CD4-positive, alpha-beta T cell treated with Interleukin-4 for 4 hours (primary cell): ENCODE measurements at places on chromosomes 11 and 22.

GRCh38 chr11:130003717-130004001, 1.0 kb upstream of the PRDM10 start:
- DNase-seq: no peak

GRCh38 chr11:114148013-114148382, 88.5 kb downstream of the ZBTB16 start:
- no peak for DNase-seq

DNA sequence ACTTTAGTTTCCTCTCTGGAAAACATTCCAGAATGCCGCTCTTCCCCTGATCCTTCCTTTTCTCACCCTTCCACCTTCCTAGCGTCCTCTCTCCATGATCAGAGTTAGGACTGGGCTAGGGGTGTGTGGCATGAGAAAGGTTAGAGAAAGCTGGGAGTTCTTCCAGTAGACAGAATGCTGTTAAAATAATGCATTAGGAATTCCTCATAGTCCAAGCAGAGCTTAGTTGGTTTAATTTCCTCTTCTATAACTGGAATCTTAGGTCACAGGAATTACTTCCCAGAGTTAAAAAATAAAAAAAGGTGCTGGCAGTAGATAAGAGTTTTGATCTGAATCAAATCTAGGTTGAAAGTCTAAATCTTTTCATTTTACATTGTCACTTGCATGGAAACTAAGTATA, 37.2 kb upstream of the ADORA2A start:
- no peak for DNase-seq

- no peak for DNase-seq
These were observed 39.2 kb upstream of the ARHGAP42 start for GRCh38 chr11:100647861-100648260.

DNA sequence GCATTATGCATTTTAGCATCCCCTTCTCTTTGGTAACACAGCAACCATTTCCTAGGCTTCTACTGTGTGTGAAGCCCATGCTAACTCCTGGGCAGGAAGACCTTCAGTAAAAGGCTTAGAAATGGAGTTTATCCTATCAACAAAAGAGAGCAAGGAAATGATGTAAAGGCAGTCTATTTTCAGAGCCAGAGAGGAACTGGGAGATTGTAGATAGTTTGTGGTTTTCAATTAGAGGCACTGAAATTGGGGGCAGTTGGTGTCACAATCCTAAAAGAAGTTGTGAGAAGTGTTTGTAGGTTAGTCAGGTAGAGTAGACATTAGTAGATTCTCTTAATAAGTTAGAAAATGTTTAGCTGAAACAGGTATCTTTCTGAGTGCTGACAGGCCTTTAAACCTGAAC, 7.1 kb downstream of the ACAD8 start:
- DNase-seq: no peak

- no peak for DNase-seq
These were observed 46.0 kb downstream of the MCM5 start for GRCh38 chr22:35445933-35446332.

- DNase-seq: no peak
These were observed 15.8 kb downstream of the P2RY2 start for GRCh38 chr11:73233692-73234470.

DNA sequence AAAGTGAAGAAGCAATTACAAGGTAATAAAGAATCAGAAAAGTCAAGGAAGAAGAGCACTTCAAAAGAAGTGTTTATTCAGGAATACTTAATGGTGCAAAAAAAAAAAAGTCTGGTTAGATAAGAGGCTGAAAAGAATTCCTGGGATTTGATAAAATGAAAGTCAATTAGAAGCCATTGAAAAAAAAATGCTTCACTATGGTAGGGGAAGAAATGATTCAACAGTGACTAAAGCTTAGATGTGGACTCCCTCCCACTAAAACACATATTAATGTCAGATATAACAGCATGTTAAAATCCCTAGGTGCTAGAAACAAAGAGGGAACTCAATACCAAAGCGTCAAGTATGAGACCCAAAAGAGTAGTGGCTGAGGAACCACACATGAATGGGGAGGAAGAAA, 335.3 kb upstream of the PITPNB start:
- no peak for DNase-seq

DNA sequence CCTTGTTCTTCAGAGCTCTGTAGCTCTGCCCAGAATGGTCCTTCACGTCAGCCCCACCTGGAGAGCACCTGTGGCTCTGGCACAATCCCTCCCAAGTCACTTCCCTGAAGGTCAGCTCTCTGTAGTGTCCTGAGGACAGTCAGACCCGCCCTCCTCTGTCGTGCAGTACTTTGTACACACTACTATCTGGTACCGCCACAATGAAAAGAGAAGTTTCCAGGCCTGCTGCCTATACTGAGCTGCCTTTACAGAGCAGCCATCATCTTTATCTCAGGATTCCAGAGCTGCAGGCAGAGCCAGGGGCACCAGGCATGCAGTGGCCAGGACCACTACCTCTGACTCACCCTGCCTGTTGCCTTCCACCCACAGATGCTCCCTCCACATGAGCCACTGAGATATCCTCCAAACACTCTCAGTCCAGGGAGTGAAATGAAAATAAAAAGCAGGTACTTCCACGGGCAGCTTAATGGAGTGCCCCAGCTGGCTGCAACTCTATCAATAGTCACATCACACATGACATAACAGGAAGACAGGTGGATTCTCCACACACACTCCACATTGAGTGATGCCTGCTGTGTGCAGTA, 7.3 kb downstream of the PACSIN2 start:
- no peak for DNase-seq

GRCh38 chr11:23480736-23481135, 620.5 kb upstream of the CCDC179 start:
- DNase-seq: no peak

- DNase-seq: no peak
These were observed 35.0 kb downstream of the NAV2 start for GRCh38 chr11:19747634-19748033.

DNA sequence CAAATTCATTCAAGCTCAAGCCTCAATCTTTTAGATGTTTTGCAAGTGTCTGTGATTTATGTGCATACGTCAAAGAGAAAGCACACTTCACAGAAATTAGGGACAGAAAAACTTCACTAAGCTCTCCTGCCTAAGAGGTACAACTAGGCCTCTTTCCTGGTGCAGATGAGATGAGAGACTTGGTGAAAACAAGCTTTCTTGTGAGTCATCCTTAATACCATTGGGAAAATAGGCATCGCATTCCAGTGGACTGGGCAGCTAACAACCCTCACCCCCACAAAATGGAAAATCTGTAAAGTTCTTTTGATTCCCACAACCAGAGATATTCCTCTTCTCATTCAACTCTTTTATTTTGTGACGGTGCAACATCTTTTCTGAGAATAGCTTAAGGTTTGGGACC, 1110.4 kb upstream of the CCDC90B start:
- DNase-seq: no peak

DNA sequence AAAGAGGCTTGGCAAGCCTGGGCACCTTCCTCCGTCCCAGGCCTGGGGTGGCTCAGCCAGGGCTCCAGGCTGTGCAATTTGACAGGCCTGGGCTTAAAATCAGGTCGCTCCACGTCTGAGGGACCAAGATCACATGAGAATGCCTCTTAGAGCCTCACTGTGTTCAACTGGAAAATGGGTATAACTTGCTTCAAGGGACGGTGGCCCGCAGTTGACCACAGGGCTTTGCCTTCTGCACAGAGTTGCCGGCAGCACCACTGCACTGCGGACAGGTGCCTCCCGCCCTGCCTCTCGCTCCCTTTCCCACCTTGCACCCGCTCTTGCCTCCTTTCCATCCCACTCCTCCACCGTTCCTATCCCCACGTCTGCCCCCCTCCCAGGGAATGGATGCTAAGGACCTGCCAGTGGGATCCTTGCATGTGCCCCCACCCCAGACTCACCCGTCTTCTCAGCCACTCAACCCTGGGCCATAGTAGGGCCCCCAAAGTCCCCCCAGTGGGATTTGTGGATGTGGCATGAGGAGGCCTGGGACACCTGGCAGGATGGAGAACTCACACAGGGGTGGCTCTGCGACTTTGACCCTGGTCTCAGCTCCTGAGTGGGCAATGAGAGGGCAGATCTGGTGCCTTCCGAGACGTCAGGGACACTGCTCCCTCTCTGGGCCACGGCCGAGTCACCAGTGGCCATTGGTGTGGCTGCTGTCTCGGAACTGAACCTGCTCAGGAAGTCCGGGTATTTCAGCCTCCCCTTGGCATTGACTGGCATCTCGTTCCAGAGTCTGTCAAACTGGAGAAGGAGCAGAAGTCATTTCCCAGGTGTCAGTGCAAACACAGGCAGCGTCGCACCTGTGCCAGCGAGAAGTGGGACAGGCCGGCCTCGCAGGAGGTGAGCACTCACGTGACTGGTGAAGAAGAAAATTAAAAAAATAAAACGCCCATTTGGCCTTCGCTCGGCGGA, 128.0 kb downstream of the MPPED1 start:
- no peak for DNase-seq

DNA sequence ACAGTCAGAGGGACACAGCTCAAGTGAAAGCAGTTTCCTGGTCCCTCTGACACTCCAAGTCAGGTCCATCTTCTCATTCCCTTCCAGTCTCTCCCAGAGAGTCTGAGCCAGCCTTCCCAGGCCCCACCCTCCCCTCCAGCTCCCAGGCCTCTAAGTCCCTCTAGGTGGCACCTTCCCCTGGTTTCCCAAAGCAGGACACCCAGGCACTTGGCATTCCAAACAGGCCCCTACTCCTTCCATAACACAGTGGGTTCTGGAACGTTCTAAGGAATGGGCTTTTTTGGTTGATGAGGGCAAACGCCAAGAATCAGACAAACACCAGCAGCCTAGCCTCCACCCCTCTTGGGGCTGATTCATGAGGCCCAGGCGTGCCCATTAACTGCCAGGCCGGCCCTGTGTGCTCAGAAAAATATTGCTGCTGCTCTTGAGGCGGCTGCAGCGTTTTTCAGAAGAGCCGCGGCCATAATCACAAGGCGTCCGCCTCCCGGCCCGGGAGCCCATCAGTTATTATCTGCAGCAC, 418.7 kb downstream of the SOX6 start:
- DNase-seq: no peak

DNA sequence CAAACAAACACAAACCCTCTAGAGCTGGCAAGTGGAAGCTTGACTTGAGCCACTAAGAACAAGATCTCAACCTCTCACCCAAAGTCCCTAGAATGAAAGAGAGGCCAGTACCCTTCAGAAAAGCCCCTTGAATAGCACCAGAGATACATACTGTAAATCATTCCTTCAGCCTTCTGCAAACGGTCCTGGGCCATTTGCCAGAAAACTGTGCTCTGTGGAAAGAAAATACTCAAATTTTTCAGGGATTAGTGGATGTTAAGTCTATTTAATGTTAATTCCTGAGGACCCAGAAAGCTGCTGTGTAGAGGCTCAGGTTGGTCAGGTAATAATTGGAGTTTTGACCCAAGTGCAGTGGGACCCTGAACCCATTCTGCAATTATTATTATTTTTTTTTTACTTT, 16.9 kb downstream of the SERPINH1 start:
- no peak for DNase-seq

DNA sequence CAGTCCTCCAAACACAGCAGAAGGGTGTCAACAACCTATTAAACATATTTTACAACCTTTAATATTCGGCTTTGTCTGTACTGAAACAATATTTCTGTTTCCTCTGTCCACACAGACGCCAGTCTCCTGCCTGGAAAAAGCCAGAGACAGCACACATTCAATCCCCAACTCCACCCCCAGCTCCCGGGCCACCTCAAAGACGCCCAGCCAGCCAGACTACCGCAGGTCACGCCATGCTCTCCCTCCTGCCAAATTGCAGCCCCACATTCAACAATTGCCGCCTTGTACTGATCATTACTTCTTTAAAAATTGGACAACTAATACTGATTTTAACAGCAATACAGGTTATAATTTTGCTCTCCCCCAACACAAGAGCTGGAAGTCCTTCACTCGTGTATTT, 1.2 kb downstream of the SERGEF start:
- DNase-seq: no peak

GRCh38 chr11:63915961-63916836, 765 bp downstream of the RCOR2 start:
- no peak for DNase-seq

- DNase-seq: no peak
These were observed 75.4 kb upstream of the DDI1 start for GRCh38 chr11:103961010-103961409.

- no peak for DNase-seq
These were observed 74.3 kb downstream of the SHANK2 start for GRCh38 chr11:71178076-71178475.

- peak; percentile 47 for DNase-seq
These were observed 51.8 kb downstream of the C11orf71 start for GRCh38 chr11:114348200-114349191.

DNA sequence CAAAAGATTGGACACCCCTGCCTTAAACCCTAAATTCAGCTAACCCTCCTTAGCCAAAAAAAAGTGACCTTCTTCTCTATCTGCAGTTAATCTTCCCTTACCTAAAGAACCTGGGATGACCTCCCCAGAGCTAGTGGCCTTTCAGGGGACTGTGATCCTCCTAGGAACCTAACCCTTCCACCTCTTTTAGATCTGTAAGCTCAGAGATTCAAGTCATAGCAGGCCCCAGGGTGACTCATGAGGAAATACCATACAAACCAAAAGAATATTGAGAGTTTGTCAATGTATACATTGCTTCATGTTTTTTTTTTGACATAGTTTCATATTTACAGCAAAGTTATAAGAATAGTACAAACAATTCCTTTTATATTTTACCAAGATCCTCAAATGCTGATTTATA, 38.3 kb upstream of the CXCR5 start:
- no peak for DNase-seq

DNA sequence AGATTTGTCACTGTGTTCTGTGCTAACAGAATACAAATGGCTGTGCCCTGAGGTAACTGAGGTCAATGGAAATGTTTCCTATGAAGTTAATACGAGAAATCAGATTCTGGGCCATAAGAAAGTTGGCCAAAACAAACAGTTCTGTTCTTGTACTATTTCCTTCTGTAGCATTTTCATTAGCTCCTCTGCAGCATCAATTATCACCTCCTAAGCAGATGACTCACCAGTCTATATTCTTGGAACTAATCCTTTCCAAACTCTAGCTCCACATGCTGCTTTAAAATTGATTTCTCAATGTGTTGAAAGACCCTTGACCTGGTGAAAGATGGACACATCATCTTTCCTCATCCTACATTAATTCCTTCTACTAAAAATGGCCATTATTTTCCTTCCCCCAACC, 736.0 kb downstream of the NELL1 start:
- DNase-seq: no peak
